Fibroblast of lung (primary cell): ENCODE measurements at places on chromosomes 12 and 14.

- no peak for DNase-seq
Measured at GRCh38 chr12:23750923-23751322, 198.5 kb downstream of the SOX5 start.

DNA sequence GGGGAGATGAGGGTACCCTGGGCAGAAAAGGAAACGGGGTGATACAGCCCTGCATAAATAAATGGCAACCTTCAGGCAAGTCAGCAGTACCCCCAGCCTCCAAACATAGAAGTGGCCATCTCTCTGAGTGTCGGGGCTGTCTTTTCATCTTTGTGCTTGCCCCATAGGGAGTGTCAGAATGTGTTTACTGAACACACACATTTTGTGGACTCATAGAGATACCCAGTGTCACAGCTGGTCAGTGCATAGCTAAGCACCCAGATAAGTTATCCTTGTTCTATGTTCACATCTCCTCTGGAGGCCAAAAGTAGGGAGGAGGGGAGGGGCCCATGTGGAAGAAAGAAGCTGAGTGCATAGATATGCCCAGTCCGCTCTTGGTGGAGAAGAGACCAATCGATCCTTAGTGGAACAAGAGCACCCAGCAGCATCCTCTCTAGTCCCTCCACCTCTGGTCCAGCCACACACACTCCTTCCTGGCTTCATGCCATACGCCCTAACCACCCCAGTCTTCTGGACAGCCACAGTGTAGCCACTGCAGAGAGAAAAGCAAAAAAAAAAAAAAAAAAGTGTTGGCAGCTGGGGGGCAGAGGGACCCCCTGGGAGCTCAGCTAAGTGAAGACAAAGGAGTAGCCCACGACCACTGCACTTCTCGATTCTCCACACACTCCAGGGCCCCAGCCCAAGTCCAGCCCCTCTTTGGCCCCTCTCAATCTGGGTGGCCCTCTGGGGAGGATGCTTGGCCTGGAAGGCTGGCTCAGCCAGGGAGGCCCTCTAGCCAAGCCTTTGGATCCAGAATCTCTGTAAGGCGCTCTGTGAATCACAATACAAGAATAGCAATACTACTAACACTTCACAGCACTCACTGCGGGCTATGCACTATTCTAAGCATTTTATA, 2.6 kb downstream of the ITGA7 start:
- no peak for DNase-seq

DNA sequence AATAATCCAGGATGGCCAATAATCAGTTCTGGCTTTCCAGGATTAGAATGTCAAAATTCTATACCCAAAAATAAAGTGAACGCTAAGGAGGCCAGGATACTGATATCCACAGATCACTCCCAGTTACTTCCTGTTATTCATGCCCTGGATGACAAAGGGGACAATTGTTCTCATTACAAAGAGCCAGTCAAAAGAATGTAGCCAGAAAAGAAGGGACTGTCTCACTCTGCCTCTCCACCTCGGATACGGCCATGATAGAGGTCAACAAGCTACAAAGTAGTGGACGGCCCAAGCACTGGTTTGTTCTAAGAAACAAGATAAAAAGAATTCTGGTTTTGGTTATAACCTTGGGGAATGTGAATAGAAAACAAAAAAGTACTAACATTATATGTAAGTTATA, 116.1 kb upstream of the ATF7IP start:
- no peak for DNase-seq

DNA sequence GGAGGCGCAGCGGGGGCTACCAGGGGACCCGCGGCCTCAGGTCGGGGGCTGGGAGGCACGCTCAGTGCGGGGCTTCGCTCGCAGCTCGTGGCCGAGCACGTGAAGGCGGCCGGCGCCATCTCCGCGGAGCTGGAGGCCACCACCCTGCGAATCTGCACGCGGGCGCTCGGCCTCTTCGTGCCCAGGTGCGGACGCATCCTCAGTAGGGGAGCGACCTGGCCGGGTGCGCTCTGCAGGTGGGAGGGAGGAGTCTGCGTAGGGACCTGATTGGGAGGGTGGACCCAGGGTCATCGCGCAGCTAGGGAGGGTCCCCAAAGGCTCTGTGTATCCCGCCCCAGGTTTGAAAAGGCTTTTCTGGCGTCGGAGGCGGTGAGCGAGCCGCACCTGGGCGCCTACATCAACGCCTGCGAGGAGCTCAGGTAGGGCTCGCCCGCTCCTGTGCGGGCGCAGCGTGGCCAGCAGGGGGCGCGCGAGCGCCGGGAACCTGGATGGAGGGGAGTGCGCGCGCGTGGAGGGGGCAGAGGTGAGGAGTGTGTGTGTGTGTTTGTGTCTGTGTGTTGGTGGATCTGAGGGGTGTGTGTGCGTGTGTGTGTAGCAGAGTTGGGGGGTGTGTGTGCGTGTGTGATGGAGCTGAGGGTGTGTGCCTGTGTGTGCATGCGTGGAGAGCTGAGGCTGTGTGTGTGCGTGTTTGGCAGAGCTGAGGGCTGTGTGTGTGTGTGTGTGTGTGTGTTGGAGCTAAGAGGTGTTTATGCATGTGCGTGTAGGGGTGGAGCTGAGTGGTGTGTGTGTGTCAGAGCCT, 10.3 kb downstream of the EXOC3L4 start:
- DNase-seq, result peak; percentile 42

DNA sequence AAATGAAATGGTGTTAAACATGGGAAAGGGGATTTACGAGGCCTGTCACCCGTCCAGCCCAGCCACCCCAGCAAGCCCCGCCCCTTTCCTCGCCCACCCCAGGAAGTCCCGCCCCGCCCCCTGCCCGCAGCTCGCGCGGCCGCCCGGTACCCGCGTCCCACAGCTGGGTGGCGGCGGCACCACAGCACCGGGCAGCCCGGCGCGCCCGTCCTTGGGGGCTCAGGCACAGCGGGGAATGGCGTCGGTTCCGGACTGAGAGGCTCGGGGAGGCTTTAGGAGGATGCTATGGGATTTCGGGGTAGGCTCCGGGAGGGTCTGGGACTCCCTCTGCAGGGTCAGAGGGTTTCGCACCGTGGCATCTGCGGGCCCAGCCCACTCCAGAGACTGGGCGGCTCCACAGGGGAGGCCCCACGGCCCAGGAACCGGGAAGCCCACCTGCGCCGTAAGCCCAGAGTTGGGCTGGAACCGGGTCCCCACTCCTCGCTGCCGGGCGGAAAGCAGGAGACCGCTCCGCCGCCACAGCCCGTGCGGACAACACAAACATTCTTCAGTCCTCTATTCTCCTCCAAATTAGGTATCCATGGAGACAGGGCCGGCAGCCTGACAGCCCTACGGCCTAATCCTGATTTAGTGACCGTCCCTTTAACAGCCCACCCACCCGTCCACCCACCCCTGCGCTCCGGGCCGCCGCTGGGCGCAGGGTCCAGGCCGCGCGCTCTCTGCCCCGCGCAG, 1.4 kb downstream of the FIGNL2 start:
- peak; percentile 35 for DNase-seq

GRCh38 chr14:28765169-28765830, 1.3 kb upstream of the FOXG1 start:
- DNase-seq, result no peak
